ENCODE measurements at places on chromosomes 4 and X.

DNA sequence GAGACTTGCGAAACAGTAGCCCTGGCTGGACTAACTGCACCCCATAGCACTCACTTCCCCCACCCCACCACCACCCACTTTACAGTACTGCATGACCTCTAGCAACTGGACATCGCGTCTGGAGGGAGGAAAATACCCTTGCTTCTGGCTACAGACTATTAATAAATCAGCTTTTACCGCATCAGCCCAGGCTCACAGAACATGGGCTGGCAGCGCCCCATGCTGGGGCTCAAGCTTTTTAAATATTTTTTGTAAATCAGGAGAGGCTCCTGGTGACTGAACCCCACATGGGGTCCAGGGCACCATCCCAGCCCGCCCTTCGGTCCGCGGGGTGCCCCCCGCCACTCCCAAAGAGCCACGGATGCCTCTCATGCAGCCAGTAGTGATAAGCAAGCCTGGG, 2.7 kb downstream of the HS6ST2 start:
- DNase-seq, result no peak

GRCh38 chrX:12970691-12971202, 4.2 kb upstream of the TMSB4X start:
- no peak for DNase-seq

DNA sequence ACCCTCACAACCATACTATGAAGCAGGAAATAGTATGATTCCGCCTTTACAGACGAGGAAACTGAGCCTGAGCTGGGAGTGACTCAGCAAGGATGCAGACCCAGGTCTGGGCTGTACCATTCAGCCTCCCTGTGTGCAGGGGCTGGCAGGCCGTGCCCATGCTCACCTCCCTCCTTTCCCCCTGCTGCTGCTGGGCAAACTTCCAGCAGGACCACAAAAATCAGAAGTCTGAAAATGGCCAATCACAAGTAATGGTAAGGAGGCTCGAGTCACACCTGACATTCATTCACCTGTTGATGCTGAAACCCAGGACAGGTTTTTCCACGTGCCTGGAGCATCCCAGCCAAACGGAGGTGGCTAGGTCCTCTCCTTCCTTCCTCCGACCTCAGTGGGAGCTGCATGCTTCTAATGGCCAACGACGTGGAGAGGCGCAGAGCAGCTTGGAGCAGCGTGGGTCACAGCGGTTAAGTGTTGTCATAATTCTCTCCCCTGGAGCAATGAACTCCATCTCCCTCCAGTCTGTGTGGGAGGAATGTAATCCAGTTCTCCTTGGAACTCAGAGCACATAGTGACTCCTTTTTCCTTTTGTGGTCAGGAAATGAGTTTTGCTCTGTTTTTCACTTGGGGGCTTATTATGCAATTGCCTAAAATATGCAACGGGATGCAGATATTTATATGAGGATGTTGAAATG, 371.7 kb downstream of the BCOR start:
- DNase-seq, result peak; percentile 69

DNA sequence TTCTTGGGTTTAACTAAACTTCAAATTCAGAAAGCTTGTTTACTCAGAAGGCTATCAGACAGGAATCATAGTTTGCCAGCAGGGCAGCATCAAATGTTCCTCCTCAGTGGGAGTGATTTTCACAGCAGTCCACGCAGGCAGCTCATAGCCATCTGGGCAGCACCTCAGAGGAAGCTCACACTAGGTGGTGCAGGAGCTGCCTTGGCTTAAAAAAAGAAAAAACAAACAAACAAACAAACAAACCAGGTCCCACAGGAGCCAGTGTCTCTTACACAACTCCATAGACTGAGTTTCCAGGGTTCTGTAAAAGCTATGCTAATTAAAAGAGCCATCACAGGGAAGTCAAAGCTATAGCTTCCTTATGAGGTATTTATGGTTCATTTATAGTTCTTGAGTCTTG, 10.5 kb upstream of the KLHL5 start:
- DNase-seq, result no peak

- no peak for DNase-seq
These were observed 8.5 kb downstream of the RAPGEF2 start for GRCh38 chr4:159111416-159111815.

DNA sequence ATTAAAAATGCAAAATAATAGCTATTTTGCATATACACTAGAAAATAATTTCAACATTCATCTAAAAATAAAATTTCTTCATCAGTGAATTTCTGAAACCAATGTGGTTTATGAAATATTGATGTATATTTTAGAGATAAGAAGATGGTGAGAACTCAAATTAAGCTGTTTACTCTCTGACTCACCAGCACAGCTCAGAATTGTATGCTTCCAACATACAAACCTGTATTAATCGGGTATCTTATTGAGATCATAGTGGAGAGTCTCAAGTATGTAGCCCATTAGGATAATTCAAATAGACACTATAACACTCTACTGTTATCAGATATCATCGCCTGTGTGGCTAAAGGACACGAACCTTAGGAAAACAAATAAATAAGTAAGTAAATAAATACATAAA, 899.5 kb upstream of the INTU start:
- DNase-seq, result no peak

GRCh38 chr4:2292646-2293108, 30.8 kb upstream of the MXD4 start:
- DNase-seq, result peak; percentile 72

DNA sequence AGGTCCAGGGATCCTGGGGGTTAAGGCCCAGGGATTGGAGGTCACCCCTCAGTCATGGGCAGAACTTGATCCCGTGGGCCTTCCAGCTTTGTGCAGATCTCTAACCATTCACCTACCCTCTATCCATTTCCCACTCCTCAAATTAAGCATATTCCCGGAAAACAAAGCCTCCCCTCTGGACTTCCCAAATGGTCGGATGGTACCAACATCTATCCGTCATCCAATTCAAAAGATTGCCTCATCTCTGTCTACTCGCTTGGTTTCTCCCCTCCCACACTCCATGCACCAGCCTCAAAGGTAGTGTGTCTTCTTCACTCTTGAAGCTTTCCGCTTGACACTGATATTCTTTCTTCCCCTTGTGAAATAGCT, 473 bp upstream of the BCLAF3 start:
- no peak for DNase-seq

GRCh38 chrX:77514177-77514576, 67.0 kb downstream of the FGF16 start:
- no peak for DNase-seq

DNA sequence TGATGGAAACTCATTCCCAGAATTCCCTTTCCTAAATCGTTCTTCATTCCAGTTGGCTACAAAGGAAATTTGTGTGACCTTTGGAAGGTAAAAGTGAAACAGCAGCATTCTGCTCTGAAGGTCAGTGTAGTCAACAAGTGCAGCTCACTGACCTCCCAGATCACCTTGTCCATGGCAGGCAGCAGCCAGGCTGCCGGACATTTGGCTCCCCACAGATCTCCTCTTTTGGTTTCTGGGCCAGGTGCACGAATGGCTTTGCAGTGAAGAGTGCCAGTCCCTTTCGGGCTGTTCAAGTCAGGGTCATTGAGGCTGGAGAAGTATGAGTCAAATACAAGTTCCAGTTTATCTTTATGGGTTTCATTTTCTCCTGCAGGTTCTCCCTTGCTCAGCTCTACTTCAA, 14.3 kb downstream of the GPRIN3 start:
- DNase-seq, result no peak

GRCh38 chr4:142211444-142211843, 575.1 kb downstream of the IL15 start:
- no peak for DNase-seq

DNA sequence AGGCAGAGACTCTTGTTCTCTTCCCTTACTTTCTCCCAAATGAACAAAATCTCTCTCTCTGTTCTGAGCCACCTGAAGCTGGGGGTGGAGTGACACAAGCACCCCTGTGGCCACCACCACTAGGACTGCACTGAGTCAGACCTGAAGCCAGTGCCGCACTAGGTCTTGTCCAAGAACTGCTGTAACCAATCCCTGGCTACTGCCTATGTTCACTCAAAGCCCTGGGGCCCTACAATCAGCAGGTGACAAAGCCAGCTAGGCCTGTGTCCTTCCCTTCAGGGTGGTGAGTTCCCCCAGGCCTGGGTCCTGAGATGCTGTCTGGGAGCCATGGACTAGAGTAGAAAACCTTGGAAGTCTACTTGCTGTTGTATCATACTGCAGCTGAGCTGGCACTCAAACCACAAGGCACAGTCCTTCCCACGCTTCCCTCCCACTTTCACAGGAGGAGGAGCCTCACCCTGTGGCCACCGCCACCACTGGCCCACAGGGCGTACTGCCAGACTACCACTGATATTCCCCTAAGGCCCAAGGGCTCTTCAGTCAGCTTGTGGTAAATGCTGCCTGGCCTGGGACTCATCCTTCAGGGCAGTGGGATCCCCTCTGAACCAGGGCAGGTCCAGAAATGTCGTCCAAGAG, 119.1 kb downstream of the RTL9 start:
- peak; percentile 34 for DNase-seq

GRCh38 chrX:137195991-137196390, 162.2 kb upstream of the GPR101 start:
- peak; percentile 7 for DNase-seq

- no peak for DNase-seq
These were observed 92.3 kb upstream of the ADRA2C start for GRCh38 chr4:3673716-3674478.

- DNase-seq, result no peak
These were observed 210.6 kb downstream of the TENM3 start for GRCh38 chr4:182453830-182454229.

- DNase-seq, result no peak
These were observed 211.8 kb downstream of the DCTD start for GRCh38 chr4:182705389-182705788.

DNA sequence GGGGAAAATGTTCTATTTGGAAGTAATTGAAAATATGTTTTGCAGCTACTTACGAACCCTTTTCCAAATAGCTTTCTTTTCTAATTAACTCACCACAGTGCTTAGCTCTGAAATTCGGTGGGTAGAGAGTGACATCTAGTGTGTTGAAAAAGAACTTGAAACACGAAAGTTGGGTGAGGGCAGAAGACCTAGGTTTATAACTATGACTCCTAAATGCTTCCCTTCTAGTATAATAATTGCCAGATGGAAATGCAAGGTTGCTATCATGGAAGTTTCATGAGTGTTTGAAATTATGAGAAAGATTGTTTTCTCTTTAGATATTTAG, 77.3 kb upstream of the NOCT start:
- no peak for DNase-seq

- no peak for DNase-seq
These were observed 46.9 kb downstream of the KIF4A start for GRCh38 chrX:70336767-70337166.

- DNase-seq, result peak; percentile 37
These were observed 168.4 kb upstream of the GK2 start for GRCh38 chr4:79576429-79576753.

DNA sequence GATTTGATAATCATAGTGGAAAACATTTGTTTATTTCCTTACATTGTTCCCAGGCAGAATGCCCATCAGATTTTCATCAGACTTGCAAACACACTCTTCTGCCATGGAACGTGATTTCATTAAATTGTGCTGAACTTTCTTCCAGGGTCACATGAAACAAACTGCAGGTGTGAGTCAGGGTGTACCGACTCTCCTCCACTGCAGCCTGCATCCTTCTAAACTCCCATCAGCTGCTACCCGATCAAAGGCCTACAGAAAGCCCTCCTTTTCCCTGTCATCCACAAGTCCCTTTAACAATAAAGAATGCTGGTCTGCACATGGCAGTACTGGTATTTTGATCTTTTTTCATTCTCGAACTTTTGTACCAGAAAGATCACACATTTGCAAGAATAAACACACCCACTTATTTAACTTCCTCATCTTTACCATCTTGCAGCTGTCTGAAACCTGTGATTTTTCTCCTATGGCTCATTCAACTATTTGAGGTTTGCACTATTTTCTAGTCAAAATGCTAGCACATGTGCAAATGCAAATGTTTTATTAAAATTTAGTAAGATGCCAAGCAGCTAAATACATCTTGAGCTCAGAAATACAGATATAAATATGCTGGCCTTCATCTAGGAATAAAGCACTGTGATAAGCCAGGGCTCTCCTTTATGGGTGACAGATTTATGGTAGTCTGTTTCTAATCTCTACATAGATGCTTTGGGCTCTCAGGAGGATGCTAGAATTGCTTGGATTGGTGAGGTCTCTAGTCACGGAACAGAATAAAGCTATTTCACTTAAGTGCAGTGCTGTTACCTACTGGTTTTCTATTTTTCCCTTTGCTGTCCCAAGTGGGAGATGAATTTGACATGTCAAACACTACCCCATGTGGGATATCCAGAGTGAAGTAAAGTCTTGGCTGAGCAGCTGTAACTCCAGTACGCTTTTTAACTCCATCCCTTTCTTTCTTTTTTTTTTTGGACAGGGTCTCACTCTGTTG, 25.8 kb upstream of the ARHGAP24 start:
- DNase-seq, result no peak

DNA sequence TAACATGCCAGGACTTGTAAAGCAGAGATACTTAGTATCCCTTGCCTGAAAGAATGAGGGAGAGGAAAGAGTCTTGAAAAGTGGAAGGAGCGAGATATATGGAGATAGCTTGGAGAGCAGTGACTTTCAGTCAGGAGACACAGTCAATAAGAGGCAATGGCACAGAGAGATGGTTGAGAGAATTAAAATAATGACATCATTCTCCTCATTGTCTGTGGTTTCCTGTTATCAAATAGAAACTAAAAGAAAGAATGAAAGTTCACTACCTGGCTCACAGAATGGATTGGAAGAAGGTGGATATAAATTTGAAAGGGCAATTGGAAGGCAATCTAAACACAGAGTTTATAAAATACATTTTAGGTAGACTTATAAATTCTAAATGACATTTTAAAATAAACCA, 760.2 kb upstream of the AADAT start:
- DNase-seq, result no peak

DNA sequence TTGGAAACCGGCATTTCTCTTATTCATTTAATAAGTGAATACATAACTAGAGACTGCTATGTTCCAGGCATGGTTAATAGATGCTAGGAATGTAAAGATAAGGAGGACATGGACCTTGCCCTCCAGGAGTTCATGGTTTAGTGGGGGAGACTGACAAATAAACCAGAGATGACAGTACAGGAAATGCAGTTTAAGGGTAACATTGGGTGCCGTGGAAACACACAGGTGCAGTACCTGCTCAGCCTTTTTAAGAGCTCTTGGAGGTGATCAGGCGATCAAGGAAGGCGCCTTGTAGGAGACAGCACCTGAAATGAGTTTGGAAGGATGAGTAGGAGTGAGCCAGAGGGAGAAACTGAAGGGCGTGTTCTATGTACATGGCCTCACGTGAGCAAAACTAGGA, 145.8 kb downstream of the AASDH start:
- DNase-seq, result no peak
